ENCODE measurements at places on chromosomes 7 and 10.
A peak's percentile ranks its signal among the peaks of the same experiment; 100 is the strongest.

DNA sequence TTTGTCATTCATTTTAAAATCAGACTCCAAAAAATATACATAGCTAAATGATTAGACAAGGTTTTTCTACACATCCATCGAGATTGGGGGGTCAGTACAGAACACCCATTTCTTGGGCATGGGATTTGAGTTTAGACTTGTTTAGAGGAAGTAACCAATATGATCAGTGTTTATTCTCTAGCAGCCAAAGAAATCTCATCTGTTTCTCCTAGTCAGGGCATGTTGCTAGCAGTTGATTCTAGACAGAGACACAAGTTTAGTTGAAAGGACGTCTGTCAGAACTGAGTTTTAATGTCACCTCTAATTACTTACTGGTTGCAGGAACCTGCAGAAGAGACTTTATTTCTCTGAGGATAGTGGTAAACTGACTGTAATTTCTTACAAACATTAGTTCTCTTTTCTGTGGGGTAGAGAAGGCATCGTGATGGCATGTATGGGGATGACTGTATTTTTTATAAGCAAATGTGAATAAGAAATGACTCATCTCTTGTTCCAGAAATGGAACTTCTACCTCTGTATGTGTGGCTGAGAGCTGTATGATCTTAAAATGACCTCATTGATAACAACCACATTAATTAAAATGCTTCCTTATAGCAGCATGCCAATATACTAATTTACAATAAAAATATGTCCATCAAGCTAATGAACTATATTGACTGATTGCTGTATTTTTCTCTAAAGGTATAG, 30.6 kb upstream of the RHOBTB1 start:
- DNase-seq = no peak

DNA sequence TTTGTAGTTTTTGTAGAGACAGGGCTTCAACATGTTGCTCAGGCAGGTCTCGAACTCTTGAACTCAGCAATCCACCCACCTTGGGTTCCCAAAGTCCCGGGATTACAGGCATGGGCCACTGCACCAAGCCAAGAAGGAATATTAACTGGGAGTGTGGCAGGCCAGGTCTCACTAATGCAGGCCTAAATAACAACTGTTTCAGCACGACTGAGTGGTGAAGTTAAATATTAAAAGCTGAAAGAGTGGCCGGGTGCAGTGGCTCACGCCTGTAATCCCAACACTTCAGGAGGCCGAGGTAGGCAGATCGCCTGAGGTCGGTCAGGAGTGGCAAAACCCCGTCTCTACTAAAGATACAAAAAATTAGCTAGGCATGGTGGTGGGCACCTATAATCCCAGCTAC, 21.1 kb downstream of the CHUK start:
- no peak for DNase-seq

DNA sequence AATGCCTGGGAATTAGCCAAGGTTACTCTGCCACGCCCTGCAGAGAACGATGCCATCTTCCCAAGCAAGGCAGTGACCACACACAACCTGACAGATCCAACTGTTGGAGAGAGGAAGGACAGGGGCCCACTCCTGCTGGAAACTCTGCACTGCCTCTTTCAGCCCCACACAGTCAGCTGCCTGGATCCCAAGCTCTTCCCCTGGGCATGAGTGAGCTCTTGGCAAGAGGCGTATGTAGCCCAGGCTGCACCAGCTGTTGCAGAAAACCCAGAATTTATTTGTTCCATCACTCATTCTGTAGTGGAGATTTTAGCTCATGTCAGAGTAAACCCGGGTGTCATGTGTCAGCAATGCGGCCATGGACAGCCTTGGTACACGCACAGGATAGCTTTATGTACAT, 135.1 kb upstream of the TRIM24 start:
- no peak for DNase-seq

- DNase-seq = no peak
These were observed 863.6 kb downstream of the NRG3 start for GRCh38 chr10:82738592-82738991.

DNA sequence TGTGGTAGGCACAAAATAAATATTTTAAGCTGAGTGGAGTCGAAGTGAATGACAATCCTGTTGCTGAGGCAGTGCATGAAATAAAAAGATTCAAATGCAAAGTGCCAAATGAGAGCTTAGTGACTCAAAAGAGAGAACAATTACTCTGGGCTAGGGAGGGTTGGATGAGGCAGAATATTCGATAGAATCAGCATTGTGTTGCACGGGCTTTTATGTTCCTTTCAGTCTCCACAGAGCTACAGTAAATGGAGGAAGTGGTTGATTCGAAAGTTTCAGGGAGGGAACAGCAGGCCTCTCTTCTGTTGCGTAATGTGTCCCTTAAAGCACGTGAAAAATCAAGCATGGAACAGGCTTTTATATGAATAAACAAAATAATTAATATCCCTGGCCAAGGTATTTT, 599.3 kb upstream of the CELF2 start:
- DNase-seq = peak; percentile 34

DNA sequence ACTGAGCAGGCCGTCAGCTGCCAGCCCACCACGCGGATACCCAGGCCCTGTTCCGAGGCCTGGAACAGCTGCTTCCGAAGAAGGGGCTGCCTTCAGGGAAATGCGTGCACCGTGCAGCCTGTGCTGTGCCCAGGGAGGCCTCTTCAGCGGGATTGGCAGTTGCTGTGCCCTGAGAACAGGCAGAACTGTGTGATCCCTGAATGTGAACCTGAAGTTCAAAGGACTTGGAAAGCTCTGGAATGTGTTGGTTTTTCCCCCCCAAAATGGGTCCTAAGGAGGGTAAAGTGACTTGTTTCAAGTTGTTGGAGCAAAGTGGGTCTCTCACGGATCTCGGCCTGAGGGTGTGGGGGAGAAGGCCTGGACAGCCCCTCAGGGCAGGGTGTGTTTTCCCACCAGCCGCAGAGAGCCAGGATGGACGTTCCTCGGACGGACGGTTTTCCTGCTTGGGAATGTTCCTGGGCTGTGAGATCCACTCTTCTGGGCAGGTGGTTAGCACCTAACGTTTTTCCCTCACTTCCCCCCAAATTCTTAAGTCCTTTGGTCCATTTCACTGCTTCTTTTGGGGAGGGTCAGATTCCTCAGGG, 2.1 kb downstream of the SPRN start:
- DNase-seq = no peak

GRCh38 chr10:26323219-26323618, 106.6 kb downstream of the GAD2 start:
- DNase-seq = peak; percentile 12

DNA sequence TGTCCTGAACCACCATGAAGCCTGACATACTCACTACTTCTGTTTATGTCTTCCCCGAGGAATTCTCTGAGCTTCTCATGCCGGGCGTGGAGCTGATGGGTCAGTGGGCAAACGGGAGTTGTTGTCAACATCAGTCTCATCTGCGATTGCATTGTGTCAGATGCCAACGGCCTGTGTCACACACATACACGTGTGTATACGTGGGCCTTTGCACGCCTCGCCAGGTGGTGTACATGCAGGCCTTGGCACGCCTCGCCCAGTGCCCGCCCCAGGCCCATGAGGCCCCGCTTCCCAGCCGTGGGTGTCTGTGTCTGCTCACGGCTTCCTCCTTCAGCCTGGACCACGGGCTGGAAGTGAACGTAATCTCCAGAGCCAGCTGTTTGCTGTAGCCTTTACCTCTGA, 7.5 kb upstream of the CSGALNACT2 start:
- DNase-seq = no peak

DNA sequence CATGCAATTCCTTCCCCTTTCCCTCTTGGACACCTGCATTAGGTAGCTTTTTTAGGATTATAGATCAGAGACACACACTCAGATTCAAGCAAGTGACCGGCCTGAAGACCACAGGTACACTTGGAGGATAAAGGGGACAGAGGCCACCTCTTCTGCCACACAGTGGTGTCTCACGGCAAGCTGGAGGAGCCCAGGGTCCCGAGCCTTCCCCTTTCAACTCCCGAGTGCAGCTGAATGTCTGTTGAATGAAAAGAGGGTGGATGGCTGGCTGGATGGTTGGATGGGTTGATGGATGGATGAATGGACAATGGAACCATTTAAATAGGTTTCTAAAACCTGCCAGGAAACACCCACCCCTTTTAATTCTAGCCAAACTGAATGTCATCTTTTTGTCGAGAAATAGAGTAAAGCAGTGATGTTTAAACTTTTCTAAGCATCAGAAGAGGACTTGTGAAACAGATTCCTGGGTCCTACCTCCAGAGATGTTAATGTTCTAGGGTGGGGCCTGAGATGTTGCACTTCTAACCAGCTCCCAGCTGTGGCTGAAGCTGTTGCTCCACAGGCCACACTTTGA, 49.2 kb upstream of the ZMIZ1 start:
- no peak for DNase-seq

GRCh38 chr7:115680921-115681320, 349.6 kb downstream of the TFEC start:
- no peak for DNase-seq
